ENCODE measurements at places on chromosomes 11 and 22. TPM values are rescaled to one million over a fixed set of nuclear protein-coding genes. Genes with fewer than 3 reads are reported as not detected.

P2RX6 gene
- total RNA-seq: not detected

- no peaks in the 10 kb centered on the region for H3K27me3 ChIP-seq
- DNase-seq: peak; percentile 56
- no peak overlapping the region for H3K4me3 ChIP-seq
- peaks cover 21% of the 10 kb centered on the region for H3K4me1 ChIP-seq
- peak overlapping the region; percentile 8 for H3K27ac ChIP-seq
- H3K36me3 ChIP-seq: no peaks in the 10 kb centered on the region
Observed at GRCh38 chr22:29011240-29012100, 50.2 kb downstream of the C22orf31 start.

DNA sequence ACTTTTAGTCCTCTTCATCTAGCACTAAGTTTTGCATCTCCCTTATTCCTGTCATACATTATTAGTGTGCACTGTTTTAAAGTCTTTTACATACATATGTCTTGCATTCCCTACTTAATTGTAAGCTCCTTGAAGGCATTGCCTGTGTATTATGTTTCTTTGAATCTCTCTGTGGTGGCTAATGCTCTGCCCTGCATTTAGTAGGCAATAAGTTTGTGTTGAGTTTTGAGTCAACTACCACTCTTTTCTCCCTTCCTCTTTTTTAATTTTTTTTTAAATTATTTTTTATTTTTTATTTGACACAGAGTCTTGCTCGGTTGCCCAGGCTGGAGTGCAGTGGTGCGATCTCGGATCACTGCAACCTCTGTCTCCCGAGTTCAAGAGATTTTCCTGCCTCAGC lies 78.9 kb downstream of the ZBTB16 start:
- peaks cover 75% of the 10 kb centered on the region for H3K4me1 ChIP-seq
- DNase-seq: no peak
- peak overlapping the region; percentile 71 for H3K27ac ChIP-seq
- H3K4me3 ChIP-seq: no peak overlapping the region
- H3K36me3 ChIP-seq: peaks cover 29% of the 10 kb centered on the region

GRCh38 chr11:81892770-81893635 lies 840.7 kb downstream of the FAM181B start:
- H3K36me3 ChIP-seq: no peaks in the 10 kb centered on the region
- DNase-seq: no peak
- no peak overlapping the region for H3K4me3 ChIP-seq
- H3K27me3 ChIP-seq: no peaks in the 10 kb centered on the region

DNA sequence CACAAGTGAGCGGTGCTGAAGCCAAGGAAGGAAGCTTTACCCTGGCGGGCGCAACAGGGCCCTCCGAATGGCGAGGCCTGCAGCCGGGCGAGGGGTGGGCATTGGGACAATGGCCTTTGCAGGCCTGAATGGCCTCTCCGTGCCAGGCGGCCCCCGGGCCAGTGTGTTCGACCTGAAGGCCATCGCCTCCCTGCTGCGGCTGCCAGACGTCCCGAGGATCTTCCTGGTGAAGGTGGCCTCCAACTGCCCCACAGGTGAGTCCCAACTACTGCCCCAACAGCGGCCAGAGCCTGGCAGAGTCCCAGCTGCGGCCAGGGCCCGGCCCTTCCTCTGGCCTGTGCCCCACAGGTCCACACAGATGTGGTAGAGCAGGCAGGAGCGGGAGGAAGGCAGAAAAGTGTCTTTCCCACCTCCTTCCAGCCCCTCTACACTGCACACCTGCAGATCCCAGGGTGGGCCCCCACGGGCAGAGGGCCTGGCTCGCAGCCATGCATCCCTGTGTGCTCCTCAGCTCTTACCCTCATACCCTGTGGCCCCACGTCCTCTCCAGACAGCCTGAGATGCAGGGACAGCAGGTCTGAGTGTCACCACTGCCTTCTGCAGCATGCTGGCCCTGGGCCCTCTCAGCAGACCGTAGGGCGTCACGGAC lies 11.3 kb downstream of the PHLDA2 start:
- no peak overlapping the region for H3K27ac ChIP-seq
- H3K4me1 ChIP-seq: peaks cover 20% of the 10 kb centered on the region
- H3K36me3 ChIP-seq: no peaks in the 10 kb centered on the region
- no peaks in the 10 kb centered on the region for H3K27me3 ChIP-seq

LRRC74B gene
- not detected for total RNA-seq

- no peaks in the 10 kb centered on the region for H3K36me3 ChIP-seq
- no peak overlapping the region for H3K27ac ChIP-seq
- no peak overlapping the region for H3K4me3 ChIP-seq
- H3K4me1 ChIP-seq: no peaks in the 10 kb centered on the region
Observed at GRCh38 chr11:76293189-76293631, 86.9 kb upstream of the WNT11 start.

- no peak for DNase-seq
- H3K4me3 ChIP-seq: no peak overlapping the region
- H3K4me1 ChIP-seq: no peaks in the 10 kb centered on the region
- no peaks in the 10 kb centered on the region for H3K27me3 ChIP-seq
Observed at GRCh38 chr11:8230921-8231847, 32.5 kb downstream of the LMO1 start.
